ENCODE measurements at places on chromosomes 4 and X.

DNA sequence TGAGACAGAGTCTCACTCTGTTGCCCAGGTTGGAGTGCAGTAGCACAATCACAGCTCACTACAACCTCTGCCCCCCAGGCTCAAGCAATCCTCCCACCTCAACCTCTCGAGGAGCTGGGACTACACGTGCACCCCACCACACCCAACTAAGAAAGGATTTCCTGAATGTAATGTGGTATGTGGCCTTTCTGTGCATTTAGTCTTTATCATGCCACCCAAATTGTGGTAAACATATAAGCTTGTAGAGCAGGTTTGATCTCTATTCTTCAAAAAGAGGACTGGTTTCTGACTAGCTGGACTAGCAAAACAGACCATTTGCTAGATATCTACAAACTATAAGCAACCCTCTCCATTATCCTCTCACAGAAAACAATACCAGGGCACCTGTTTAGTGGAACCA lies 33.6 kb downstream of the ELOVL6 start:
- DNase-seq = no peak

DNA sequence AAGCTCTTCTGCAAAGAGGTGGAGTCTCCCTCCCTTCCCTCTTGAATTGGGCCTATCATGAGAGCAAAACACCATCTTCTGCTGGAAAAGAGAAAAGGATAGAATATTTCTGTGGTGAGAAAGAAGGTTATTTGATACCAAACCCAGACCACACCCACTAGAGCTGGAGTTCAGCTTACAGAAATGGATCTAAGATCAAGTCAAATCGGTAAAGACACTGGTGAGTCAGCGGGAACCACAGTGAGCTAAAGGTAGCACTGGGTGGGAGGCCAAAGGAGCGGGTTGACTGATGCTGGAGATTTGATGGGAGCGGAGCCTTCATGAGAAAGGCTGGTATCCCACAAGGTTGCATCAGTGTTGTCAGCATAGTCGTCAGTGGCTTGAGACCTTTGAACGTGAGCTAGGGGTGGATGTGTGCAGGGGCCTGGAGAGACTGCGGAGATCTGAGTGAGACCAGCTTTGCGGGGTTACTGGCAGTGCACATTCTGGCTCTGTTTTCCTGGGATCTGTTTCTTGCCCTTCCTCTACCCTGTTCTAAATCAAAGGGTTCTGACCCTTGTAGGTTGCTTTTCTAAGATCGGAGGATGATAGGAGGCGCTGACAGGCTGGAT lies 106.4 kb upstream of the SCOC start:
- DNase-seq = no peak

DNA sequence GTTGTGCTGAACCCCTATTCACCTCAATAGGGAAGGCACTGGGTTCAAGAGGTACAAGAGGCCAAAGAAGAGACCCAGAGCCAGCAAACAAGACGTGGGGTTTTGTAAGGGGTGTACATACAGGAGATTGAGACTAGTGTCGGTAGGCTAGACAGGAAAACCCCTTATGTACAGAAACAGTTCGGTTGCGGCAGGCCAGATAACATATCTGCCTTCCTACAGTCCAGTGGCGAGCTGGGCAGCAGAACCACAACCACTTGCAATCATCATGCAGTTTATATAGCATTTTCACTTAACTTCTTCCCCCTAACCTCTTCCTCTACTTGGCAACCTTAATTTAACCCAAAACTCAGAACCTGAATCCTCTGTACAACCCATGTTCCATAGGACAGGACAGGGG lies 422.2 kb downstream of the PDHA2 start:
- DNase-seq = no peak

DNA sequence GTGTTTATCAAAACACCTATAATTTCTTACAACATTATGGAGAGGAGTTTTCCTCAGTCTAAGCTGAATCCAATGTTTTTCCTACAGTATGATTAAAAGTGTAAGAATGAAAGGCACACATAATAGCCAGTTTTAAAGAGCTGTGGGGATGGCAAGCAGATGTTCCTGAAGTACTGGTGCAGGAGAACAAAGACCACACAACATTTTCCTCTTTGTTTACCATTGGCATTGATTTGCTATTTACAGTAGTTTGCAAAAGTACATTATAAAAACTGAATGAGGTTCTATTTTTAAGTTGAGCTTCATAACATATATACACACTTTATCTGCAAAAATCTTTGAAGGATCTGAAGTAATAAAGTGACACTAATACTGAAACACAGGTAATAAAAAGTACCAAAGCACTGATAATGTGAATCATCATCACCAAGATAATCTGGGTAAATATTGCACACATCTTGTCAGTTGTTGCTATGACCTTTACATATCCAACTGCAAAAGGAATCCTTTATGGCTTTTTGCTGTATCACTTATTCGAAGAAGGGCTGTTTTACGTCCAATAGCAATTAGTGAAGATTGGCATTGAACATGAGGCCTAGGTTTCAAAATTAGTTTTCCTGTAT lies 22.5 kb downstream of the TCEAL1 start:
- no peak for DNase-seq

- no peak for DNase-seq
Measured at GRCh38 chr4:67871867-67872266, 11.9 kb downstream of the TMPRSS11D start.
